Pulmonary artery endothelial cell (primary cell): ENCODE measurements at places on chromosomes 11 and 22. TPM values are rescaled to one million over a fixed set of nuclear protein-coding genes. Genes with fewer than 3 reads are reported as not detected.

GRCh38 chr11:119000906-119001305 is 3.0 kb downstream of the CENATAC start:
- DNase-seq: no peak

Gene GLYAT
- total RNA-seq: not detected in 2 replicates

DNA sequence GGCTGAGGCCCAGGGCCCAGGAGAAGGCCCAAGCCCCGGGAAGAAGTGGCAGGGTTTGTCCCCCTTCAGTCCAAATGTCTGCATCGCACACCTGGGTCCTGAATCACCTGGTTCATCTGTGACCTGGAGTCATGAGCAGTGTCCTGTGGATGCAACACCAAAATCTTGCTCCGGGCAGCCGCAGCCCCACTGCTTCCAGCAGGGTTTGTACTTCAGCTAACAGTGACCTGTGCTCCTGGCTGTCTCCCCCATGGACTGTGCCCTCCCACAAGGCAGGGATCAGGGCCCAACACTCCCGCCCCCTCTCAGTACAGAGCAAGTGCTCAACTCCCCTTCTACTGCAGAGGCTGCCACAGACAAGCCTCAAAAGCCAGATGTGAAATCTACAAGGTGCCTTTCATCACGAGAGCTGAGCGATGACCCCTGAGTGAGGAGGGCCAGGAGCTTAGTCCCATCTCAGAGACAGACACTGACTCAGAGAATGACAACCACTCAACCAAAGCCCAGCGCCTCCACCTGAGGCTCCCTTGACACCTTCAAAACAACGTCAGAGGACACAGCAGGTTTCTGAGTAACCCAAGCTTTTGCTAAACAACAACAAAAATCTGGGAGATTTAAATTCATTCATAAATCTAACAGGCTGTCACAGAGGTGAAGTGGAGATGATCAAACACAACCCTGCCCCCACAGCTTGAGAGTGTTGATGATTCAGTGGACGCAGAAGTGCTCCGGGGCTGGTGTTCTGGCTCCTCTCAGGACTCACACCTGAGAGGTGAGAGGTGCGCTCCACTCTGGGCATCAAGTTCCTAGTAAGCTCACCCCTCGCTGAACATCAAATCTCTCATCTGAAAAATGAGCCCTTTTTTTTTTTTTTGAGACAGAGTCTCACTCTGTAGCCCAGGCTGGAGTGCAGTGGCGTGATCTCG is 3.4 kb downstream of the KIAA0930 start:
- DNase-seq: no peak

Gene TH
- total RNA-seq: not detected in 2 replicates

Gene PYGM
- 0.13 and 0.35 TPM in 2 replicates for total RNA-seq

Gene CSNK2A3
- total RNA-seq: 1.4 and 3.6 TPM in 2 replicates

GRCh38 chr11:61429346-61429690 is 457 bp downstream of the CPSF7 start:
- DNase-seq: peak; percentile 13

DNA sequence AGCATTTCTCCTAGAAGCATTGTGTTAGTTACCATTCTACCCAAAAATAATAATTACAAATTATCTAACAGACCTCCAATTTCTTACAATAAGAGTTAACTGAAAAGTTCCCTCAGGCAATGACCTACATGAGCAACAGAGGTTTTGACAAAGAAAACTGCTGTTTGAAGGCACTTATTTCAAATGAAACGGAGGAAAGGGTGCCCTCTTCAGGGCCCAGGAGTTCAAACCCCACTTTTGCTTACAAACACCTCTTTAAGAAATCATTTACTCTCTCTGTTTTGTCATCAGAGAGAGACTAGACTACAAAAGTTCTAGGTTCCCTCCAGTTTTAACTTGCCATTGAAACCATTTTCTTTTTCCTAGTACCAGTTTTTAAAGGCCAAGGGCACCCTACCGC is 56.7 kb downstream of the AMBRA1 start:
- no peak for DNase-seq

Gene SLCO2B1
- 0.13 and 0.25 TPM in 2 replicates for total RNA-seq

DNA sequence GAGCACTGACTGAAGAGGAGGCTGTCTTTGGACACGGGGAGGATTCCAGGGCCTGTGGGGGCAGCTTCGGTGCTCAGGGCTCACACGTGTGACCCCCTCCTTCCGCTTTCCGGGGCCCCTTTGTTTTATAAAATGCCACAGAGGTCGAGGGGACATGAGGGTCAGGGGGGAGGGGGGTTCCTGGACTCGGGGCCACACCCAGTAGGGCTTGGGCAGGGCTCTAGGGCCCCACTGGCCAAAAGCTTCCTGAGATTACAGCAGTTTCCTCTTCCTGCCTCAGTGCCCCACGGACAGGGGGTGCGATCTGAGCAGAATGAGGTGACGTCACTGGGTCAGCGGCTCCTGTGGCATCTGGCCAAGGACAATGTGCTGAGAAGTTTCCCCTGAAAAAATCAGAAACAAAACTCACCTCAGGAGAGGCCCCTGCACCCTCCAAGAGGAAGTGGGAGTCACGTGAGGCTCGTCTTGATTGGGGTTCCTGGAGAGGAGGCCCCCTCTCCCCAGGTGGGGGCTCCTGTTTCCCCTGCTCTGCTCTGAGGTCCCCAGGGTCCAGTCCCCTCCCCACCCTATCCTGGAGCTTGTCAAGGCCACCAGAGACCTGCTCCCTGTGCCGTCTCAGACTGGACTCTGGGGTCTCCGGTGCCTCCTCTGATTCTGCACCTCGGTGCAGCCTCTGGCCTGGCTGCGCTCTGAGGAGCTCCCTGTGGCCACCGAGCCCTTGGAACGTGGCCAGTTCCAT is 6.4 kb upstream of the IFITM3 start:
- peak; percentile 60 for DNase-seq

DNA sequence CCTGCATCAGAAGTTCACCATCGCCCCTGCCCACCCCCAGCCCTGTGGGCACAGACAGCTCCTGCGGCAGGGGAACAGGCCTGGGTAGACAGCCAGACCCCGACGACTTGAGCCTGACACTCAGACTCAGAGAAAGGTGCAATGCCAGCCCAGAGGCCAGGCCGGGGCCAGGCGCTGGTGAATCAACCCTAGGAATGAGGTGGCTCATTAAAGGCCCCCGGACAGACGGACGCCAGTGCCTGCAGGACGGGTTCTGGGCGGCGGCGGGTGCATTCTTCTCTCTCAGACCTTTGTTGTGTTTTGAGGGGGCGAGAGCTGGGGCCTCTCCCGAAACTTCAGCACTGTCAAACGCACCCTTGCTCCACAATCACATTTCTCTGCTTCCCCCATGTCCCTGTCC is 5.6 kb downstream of the OVOL1 start:
- DNase-seq: no peak

- DNase-seq: no peak
Observed at GRCh38 chr22:45091254-45091854, 72.4 kb upstream of the NUP50 start.

- DNase-seq: no peak
Observed at GRCh38 chr11:27124514-27125264, 84.1 kb downstream of the BBOX1 start.

DNA sequence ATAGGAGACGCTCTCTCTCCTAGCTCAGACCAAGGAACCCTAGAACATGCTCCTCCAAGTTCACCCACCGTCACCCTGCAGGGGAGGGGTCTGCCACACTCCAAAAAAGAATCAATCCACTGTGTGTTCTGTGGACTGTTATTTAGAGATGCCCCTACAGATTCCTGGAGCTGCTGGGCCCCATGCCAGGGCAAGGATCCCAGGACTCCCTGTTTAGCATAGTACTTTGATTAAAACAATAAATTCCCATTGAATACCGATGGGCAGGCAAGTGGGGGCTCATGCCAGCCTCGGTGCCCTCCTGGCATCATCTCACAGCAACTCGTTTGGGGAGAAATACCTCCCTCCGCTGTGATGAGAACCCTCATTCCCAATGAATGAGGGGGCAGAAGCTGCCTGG is 247.5 kb downstream of the ST3GAL4 start:
- no peak for DNase-seq

Gene OR52A1
- total RNA-seq: not detected in 2 replicates

- no peak for DNase-seq
Observed at GRCh38 chr11:119545978-119546915, 123.3 kb upstream of the THY1 start.

Gene SERPING1
- 0.11 TPM in 1 of 2 replicates, not detected in the other for total RNA-seq

Gene OR6T1
- total RNA-seq: not detected in 2 replicates

DNA sequence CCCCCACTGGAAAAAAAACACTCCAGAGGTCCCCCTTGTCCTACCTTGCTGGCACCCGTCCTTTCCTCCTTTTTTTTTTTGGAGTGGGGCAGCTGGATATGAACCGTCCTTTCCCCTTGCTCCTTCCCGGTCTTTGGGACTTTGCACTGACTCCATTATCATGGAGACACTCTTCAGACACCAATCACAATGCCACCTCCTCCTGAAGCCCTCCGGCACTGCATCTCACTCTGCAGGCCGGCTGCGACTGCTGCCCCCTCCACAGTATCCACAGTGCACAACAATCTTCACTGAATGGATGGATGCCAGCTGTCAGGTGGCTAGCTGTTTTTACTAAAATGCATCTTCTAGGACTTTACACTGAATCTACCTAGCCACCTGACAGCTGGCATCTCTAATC is 12.7 kb upstream of the RGL4 start:
- no peak for DNase-seq

DNA sequence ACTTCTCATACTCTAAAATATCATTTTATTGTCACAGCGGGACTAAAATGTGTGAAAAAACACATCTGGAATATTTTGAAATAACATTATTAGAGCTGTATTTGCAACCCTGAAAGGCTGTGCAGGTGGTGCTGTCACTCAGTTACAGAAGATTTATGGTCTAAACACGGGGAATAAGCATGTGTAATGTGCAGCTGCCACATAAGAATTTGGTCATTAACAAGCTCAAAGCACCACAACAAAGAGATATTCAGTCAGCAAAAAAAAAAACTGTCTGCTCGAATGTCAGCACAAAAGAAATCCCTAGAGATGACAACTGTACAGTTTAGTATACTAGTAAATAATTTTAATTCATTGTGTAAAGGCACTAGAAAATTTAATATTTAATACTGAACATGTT is 31.3 kb downstream of the TMEM123 start:
- no peak for DNase-seq

Gene NRGN
- 2.5 and 3.0 TPM in 2 replicates for total RNA-seq

DNA sequence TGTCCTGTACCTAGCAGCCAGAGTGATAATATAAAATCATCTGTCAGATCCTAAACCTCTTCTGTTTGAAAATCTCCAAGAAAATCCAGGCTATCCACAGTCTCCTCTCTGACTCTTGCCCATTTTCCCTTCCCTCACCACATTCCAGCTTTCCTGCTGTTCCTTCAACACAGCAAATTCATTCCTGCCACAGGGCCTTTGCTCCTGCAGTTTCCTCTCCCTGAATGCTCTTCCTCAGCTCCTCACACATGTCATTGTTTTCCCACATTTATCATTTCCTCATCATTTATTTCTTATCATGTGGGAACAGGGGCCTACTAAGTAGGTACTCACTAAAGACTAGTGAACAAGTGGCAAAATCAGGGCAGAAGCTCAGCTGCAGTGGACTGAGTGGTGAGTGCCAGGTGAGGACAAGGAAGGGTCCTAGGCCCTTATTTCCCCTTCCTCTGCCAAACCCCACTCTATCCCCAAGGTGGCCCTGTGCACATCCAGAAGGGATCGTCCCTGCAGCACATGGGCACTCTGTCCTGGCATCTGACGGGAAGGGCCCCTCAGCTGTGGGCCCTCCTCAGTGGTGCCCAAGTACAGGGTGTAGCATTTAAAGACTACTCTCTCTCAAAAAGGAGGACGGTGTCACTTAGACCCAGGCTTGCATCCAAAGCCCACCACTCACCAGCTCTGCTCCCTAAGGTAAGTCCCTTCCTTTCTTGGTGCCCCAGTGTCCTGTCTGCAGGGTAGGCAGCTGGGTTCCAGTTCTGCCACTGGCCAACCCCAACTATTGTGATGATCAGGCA is 2.0 kb downstream of the LRRC32 start:
- DNase-seq: peak; percentile 33

DNA sequence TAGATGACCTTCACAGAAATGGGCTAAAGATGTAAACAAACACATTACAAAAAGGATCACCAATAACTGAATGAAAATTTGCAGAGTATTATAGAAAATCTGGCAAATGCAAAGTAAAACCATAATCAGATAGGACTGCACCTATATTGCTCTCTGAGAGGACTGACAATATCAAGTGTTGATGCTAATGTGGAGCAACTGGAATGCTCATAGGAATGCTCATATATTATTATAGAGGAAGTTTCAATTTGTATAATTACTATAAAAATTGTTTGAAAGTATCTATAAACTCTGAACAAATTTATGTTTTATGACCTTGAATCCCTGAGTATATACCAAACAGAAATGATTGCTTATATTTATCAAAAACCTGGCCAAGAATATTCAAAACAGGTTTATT is 18.4 kb upstream of the TEAD1 start:
- no peak for DNase-seq
